ENCODE measurements at places on chromosomes 3 and 15.

GRCh38 chr3:192128060-192128459 is 599.3 kb downstream of the FGF12 start:
- no peak for ATAC-seq

DNA sequence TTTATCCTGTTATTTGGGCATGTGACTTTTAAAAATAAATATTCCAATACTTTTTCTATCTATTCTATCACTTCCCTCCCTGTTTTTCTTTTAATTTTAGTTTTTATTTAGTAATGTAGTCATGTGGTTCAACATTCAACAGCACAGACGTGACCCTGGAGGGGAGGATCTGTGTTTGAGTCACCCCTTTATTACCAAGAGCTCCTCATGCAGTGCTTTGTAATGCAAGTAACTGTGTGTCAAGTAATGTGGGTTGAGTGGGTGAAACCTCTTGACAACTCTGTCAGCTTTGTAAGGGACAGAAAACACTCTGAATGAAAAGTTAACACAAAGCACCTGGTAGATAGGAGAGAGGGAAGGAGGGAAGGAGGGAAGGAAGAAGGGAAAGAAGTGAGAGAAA is 89.7 kb upstream of the FGF12 start:
- no peak for ATAC-seq

DNA sequence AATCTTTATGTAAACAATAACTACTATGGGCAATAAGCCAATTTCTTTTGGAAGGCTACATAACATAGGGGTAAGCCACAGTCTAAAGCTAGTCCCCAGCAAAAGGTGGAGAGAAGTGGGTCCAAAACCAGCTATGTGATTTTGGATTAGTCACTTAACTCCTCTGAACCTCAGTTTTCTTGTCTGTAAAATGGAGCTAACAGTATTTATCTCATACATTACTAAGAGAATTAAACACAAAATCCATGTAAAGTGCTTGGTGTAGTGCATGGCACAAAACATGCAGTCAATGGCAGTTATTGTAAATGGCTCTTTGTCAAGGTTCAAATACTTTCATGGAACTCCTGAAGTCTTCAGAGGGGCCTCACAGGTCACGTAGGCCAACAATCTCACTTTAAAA is 13.3 kb downstream of the RFT1 start:
- no peak for ATAC-seq

DNA sequence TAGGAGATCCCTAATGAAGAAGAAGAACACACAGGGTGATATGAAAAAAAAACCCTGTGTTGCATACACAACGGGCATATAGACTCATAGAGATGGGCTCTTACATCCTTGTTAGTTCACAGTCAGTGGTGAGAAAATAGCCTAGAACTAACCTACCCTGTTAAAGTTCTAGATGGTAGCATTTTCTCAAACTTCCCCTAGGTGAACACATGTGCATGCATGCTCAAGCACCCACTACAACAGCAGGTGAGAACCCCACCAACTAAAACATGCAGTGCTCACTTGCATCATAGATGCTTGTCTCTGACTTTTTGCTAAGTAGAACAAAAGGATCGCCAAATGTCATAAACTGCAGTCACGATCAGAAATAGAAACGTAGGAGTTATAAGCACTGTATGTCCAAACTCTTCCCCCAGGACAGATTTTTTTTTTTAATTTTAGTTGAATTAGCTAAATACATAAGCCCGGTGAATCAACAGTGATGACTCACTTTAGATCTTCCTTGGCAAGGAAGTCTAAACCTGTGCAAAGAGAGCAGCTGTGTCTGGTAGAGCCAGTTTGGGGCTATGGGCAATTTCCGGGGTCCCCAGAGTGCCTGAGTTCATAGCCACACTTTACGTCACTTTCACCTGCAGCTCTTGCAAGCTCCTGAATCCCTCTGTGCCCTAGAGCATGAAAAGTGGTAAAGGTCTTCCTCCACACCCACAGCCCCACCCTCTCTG is 96.2 kb upstream of the SEMA6D start:
- no peak for ATAC-seq

DNA sequence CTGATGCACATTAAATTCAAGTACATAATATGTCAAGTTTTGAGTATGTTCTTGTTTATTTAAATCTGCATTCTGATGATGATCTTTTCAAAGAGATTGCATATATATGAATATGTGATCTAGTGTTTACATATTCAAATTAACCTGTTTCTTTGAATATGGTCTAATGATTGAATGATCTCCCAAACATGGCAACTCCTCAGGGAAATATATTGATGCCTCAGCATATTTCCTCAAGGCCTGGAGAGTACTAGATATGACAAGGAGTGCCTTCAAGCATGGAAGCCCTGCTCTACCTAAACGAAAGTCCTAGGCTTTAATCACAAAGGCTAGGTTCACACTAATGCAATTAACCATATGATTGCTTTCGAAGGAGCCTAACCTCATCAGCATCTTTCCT is 532.8 kb downstream of the ZIC1 start:
- ATAC-seq = no peak

- ATAC-seq = no peak
Measured at GRCh38 chr3:187222801-187223200, 25.5 kb downstream of the RTP1 start.

All from stimulated activated memory B cell treated with anti-CD40 and anti-IgM and Interleukin-4, amounts not matched to agents 10 μg/mL and 1 μg/mL and 100 μg/mL, for 72 hours (primary cell).